ENCODE measurements at places on chromosomes 1 and 21. TPM values are rescaled to one million over a fixed set of nuclear protein-coding genes. Genes with fewer than 3 reads are reported as not detected.

TP53BP2 gene
- 25.9 TPM for total RNA-seq

- DNase-seq: peak; percentile 91
Measured at GRCh38 chr1:94044290-94044790, 76.6 kb downstream of the ABCA4 start.

DNA sequence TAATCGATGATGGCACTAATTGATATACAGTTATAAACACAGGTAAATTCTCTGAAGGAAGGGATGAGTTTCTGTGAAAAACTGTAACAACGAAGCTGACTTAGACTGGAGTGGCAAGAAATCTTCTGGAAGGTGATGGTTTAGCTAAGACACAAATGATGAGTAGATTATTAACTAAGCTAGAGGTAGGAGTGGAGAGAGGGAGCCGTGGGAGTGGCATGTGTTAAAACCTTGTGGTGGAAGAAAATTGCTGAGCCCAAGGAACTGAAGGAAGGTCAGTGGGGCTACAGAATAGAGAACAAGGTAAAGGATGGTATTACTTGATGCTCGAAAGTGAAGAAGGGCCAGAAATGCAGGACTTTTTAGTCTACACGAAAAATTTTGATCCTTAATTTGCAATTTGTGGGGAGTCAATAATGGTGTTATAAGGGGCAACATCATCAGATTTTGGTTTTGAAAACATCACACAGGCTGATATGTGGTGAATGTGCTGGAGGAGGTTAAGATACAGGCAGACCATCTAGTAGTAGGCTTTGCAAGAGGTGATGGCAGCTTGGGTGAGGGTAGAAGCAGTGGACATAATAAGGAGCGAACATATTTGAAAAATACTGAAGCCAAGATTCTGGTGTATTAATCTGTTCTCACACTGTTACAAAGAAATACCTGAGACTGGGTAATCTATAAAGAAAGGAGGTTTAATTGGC, 93.8 kb downstream of the S1PR1 start:
- DNase-seq: no peak

- no peak for DNase-seq
Measured at GRCh38 chr1:70220015-70220414, 1.2 kb upstream of the SRSF11 start.

DNA sequence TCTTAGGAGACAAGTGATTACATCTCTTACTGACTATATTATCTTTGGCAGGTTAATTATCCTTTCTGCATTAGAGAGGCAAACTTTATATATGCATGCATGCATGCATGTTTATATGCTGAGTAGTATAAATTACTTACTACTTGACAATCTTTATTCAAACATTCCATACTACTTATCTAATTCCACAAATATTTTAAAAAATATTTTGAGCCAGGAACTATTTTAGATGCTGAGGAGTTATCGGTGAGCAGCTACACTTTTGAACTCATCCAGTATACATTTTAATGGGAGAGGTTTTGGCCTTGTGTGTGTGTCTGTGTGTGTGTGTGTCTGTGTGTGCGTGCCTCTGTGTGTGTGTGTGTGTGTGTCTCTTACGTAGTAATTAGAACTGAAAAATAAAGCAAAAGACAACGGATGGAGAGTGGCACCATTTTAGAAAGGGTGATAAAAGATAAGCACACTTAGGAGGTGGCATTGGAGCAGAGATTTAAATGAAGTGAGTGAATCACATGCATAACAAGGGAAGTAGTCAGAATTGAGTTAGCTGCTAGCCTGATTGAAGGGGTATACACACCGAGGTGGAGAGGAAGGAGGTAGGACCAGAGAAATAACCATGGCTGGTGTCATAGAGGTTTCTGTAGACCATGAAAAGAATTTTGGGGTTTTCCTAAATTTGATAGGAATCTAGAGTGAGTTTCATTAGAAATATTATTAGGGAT, 1488.4 kb downstream of the MRPL39 start:
- no peak for DNase-seq

- DNase-seq: no peak
Measured at GRCh38 chr1:63971557-63971956, 197.7 kb downstream of the ROR1 start.

DNA sequence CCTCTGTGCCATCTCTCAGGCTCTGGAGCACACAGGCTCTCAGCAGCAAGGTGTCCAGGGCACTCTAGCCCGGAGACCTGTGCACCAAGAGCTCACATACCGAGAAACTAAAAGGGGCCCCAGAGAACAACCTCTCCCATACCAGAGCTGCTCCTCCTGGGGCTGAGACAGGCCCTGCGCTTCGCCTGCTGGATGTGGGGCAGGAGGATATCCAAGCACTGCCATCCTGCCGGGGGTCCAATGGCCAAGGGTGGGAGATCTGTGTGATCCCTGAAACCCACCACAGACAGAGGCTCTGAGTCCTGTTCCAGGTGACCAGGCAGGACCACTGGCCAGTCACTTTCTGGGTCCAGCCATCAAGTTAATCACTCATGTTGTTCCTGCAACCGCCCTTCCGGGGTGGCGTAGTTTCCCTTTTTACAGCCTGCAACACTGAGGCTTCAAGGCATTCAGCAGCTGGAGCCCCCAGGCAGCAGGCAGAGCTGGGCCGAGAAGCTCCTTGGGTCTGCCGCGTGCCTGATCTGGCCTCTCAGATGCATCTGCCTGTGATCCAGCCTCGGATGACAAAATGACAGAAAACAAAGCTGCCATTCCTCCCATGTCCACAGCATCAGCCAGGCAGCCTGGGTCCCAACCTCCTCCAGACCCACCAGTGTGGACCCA, 36.7 kb upstream of the ACTRT2 start:
- DNase-seq: no peak

- DNase-seq: no peak
Measured at GRCh38 chr1:221725735-221726672, 15.9 kb downstream of the DUSP10 start.

DNA sequence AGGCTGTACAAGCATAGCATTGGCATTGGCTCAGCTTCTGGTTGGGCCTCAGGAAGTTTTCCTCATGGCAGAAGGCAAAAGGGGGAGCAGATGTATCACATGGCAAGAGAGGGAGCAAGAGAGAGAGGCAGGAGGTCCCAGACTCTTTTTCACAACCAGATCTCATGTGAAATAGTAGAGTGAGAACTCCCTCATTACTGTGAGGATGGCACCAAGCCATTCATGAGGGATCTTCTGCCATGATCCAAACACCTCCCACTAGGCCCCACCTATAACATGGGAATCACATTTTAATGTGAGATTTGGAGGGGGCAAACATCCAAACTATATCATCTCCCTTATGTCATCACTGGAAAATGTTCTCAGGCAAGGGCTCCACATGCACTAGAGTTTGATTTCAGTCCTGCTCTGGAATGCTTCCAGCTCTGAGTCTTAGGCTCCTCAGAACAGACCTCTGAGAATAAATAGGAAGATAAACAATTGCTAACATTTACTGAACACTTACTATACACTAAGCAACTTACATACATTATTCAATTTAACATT, 39.4 kb upstream of the VTCN1 start:
- no peak for DNase-seq

GRCh38 chr1:174269989-174270651, 110.8 kb downstream of the RABGAP1L start:
- no peak for DNase-seq

GRCh38 chr1:169460191-169460833, 25.4 kb downstream of the SLC19A2 start:
- DNase-seq: peak; percentile 56

- no peak for DNase-seq
Measured at GRCh38 chr1:152145769-152146168, 13.3 kb downstream of the RPTN start.

GRCh38 chr1:160952129-160952510, 2.5 kb downstream of the ITLN2 start:
- no peak for DNase-seq
